CD8-positive, alpha-beta T cell (primary cell): ENCODE measurements at places on chromosomes 12 and 14. TPM values are rescaled to one million over a fixed set of nuclear protein-coding genes. Genes with fewer than 3 reads are reported as not detected.

The CLEC4A gene
- total RNA-seq: 0.75 TPM

The CCDC197 gene
- total RNA-seq: not detected

The JPH4 gene
- total RNA-seq: not detected

The ACOT6 gene
- total RNA-seq: not detected

The OVCH1 gene
- not detected for total RNA-seq

The GPR135 gene
- 0.76 TPM for total RNA-seq

The ASCL1 gene
- not detected for total RNA-seq

The CATSPERB gene
- 4.2 TPM for total RNA-seq

The ACADS gene
- 9.1 TPM for total RNA-seq

The REM2 gene
- 5.4 TPM for total RNA-seq

The RND1 gene
- total RNA-seq: 12.9 TPM

The HNF1A gene
- not detected for total RNA-seq

The TAS2R42 gene
- not detected for total RNA-seq

The GALNT8 gene
- total RNA-seq: 0.92 TPM

The PRKCH gene
- 433 TPM for total RNA-seq

The SERPINA1 gene
- total RNA-seq: 0.42 TPM

The LRFN5 gene
- total RNA-seq: not detected

The EIF2S1 gene
- total RNA-seq: 29.4 TPM

The AQP6 gene
- total RNA-seq: not detected

The C12orf56 gene
- not detected for total RNA-seq

The MSI1 gene
- total RNA-seq: not detected

The CPNE6 gene
- total RNA-seq: not detected

The CLEC4C gene
- total RNA-seq: not detected

The DIABLO gene
- total RNA-seq: 112 TPM

The GIT2 gene
- total RNA-seq: 47.6 TPM

The DDN gene
- total RNA-seq: 1.3 TPM

The ADAMTS20 gene
- total RNA-seq: not detected

The ATP6V1D gene
- total RNA-seq: 30.1 TPM

The MIP gene
- total RNA-seq: not detected

The SLC6A15 gene
- total RNA-seq: not detected

The POTEM gene
- not detected for total RNA-seq

The ORAI1 gene
- total RNA-seq: 59.0 TPM

The OR6C2 gene
- total RNA-seq: not detected

The MYO1H gene
- not detected for total RNA-seq

The GLT8D2 gene
- 0.17 TPM for total RNA-seq

The BCAT1 gene
- 0.06 TPM for total RNA-seq

The ACSM4 gene
- not detected for total RNA-seq

The ETFBKMT gene
- 0.41 TPM for total RNA-seq

The VASH1 gene
- 3.0 TPM for total RNA-seq

The IFNG-AS1 gene
- total RNA-seq: 2.1 TPM

The CLIP1 gene
- 48.6 TPM for total RNA-seq

The SMIM41 gene
- total RNA-seq: 0.22 TPM

The MYL2 gene
- not detected for total RNA-seq

The FAM186B gene
- total RNA-seq: 0.50 TPM

The ESPL1 gene
- 0.56 TPM for total RNA-seq

The MYF5 gene
- not detected for total RNA-seq

The ANO4 gene
- not detected for total RNA-seq

The SLC5A8 gene
- not detected for total RNA-seq

The EXOC3L4 gene
- not detected for total RNA-seq

The ATL1 gene
- 4.0 TPM for total RNA-seq
